Kidney (tissue), 22 donors: ENCODE measurements at places on chromosomes 3 and 15.

DNA sequence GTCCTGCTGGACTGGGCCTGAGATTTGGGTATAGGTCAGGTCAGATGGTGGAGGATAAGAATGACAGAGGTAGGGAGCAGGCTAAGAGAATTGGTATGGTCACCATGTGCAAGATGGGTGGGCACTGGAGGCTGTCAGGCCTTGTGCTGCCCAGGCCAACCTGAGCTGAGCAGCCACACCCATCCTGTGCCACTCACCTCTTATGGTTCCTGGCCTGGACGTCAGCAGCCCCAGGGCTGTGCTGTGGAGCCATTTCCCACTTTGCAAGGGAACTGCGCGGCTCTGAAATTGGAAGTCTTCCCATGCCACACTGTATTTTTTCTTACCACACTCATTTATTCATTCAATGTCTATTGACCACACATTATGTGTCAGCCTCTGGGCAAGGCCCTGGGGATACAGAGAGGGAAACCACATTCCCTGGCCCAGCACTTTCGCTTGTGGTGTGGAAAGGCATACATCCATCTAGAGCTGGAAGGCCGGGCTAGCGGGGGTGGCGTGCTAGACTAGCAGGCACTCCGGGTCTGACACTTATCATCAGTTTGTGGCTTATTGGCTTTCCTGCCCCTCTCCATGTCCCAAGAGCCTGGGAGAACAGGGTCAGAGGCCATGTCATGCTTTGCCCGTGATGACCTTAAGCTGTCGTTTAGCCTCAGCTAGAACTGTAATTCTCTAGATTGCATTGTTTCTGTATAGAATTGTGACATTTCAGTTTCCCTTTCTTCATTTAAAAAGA lies 51.1 kb upstream of the POLG start:
- no peak overlapping the region for H3K4me3 ChIP-seq
- peaks cover under 1% of the 10 kb centered on the region for H3K27me3 ChIP-seq
- DNase-seq, result no peak
- no peaks in the 10 kb centered on the region for H3K4me1 ChIP-seq
- no peaks in the 10 kb centered on the region for H3K36me3 ChIP-seq
- H3K27ac ChIP-seq, result no peak overlapping the region

DNA sequence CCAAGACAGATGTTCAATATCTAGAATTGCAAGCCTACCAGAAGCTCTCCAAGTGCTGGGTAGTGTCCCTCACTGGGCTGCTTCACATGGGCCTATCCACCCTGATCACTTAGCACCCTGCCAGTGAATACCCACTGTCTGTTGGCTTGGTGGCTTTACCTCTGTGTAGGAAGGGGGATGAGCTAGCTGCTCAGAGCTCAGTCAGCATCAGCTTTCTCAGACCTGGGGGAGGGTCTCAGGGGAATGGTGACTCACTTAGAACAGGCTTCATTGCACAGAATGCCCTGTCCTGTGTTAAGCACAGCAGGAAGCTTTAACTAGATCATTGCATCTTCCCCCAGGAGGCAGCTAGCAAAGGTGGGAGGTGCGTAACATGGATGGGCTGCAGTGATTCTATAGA lies 209.8 kb downstream of the PDCD6IP start:
- no peak overlapping the region for H3K27ac ChIP-seq
- no peak for DNase-seq
- no peaks in the 10 kb centered on the region for H3K36me3 ChIP-seq

GRCh38 chr3:112676659-112677234 lies 35.8 kb upstream of the CCDC80 start:
- peak; percentile 80 for DNase-seq
- H3K4me3 ChIP-seq, result no peak overlapping the region
- H3K27me3 ChIP-seq, result no peaks in the 10 kb centered on the region
- H3K4me1 ChIP-seq, result no peaks in the 10 kb centered on the region
- no peak overlapping the region for H3K27ac ChIP-seq

- no peak for DNase-seq
- H3K27me3 ChIP-seq, result no peaks in the 10 kb centered on the region
- no peak overlapping the region for H3K27ac ChIP-seq
- H3K36me3 ChIP-seq, result no peaks in the 10 kb centered on the region
- peaks cover 7% of the 10 kb centered on the region for H3K4me1 ChIP-seq
These were observed 63.1 kb downstream of the CDC25A start for GRCh38 chr3:48125013-48125705.

- H3K4me3 ChIP-seq, result no peak overlapping the region
- no peak overlapping the region for H3K27ac ChIP-seq
- peaks cover 9% of the 10 kb centered on the region for H3K4me1 ChIP-seq
- no peaks in the 10 kb centered on the region for H3K36me3 ChIP-seq
These were observed 15.0 kb downstream of the BHLHE40 start for GRCh38 chr3:4994144-4994730.

DNA sequence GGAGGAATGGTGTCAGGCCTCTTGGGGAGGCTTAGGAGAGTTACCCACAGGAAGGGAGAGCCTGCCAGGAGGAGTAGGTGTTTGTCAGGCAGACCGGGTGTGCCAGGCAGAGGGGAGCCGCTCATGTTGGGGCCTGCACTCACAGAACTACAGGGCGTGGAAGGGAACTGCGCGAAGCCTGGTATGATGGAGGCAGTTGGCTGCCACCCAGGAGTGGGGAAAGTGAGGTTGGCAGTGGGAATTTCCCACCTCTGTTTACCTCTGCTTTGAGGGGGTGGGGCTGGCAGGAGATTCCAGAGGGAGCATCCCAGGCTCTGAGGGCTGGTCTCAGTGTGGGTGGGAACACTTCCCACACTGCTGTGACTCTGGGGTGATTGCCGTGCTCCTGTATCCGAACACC lies 99.9 kb downstream of the SLCO3A1 start:
- H3K27me3 ChIP-seq, result no peaks in the 10 kb centered on the region
- H3K4me1 ChIP-seq, result no peaks in the 10 kb centered on the region
- H3K4me3 ChIP-seq, result no peak overlapping the region
- DNase-seq, result no peak
- H3K27ac ChIP-seq, result no peak overlapping the region
- H3K36me3 ChIP-seq, result no peaks in the 10 kb centered on the region

GRCh38 chr3:150912501-150912900 lies 7.3 kb upstream of the MINDY4B start:
- H3K27me3 ChIP-seq, result no peaks in the 10 kb centered on the region
- H3K36me3 ChIP-seq, result no peaks in the 10 kb centered on the region
- DNase-seq, result no peak
- H3K27ac ChIP-seq, result no peak overlapping the region
- H3K4me3 ChIP-seq, result no peak overlapping the region

DNA sequence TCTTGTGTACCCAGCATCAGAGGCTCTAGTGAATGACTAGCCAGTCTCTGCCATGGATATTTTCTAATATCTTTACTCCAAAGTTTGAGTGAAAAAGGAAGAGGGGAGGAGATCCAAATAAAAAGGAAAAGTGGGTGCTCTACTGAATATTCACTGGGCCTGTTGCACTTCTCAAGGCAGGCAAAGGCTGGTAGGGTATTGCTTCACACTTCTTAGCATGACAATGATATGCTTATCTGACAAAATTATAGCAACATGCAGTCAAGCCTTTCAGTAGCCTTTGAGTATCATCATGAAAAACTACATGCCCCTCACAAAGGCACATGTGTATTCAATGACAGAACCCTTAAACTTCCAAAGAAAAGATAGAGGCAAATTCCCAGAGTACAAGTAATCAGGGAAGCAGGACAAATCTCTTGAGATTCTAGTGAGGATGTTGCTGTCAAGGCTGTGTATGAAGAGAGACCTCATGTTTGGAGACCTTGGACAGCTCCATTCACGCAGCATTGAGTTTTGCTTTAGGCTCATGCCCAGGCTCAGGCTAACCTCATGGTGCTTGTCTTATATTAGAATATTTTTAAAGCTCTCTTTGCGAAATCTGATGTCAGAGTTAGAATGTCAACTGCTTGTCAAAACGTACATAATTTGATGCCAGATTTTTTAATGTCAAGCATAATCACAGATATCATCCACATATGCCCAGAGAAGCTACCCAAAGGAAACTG lies 506.9 kb downstream of the OCA2 start:
- H3K27me3 ChIP-seq, result no peaks in the 10 kb centered on the region
- H3K4me3 ChIP-seq, result no peak overlapping the region
- no peak for DNase-seq
- no peak overlapping the region for H3K27ac ChIP-seq
- no peaks in the 10 kb centered on the region for H3K36me3 ChIP-seq

- no peak overlapping the region for H3K27ac ChIP-seq
- no peaks in the 10 kb centered on the region for H3K36me3 ChIP-seq
- no peaks in the 10 kb centered on the region for H3K4me1 ChIP-seq
- no peak for DNase-seq
- H3K27me3 ChIP-seq, result no peaks in the 10 kb centered on the region
- H3K4me3 ChIP-seq, result no peak overlapping the region
These were observed 1570.1 kb downstream of the SI start for GRCh38 chr3:163508206-163508605.

DNA sequence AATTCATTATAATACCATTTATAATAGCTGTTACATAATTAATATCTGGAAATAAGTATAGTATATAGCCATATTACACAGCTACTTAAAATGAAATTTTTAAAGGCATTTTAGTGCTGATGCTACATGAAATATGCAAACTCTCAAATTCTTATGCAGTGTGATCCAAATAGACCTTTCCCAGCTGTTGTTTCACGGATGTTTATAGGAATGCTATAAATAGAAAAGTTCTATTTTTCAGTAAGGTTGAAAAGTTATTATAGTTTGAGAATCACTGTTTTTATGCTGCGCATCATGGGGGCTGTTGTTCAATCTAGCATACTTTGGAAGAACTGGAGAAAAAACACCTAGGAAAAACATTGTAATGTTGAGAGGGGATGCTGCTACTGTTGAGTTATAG lies 147.7 kb upstream of the TRIM42 start:
- no peaks in the 10 kb centered on the region for H3K27me3 ChIP-seq
- DNase-seq, result no peak
- H3K4me1 ChIP-seq, result no peaks in the 10 kb centered on the region
- H3K27ac ChIP-seq, result no peak overlapping the region

DNA sequence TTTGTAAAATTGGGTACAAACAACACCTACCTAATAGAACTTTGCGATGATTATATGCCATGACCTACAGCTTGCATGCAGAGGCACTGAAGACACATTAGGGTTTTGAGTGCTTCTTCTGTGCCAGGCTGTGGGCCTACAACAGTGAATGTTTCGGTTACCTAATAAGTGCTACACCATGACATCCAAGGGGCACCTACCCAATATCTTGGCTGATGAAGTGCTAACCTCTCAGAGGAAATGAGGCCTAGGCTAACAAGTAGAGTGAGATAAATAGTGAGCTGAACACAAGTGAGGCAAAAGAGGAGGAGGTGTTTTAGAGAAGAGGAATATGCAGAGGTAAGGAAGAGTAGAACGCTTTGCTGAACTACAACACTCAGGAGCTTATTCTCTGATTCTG lies 12.2 kb upstream of the RASGRP1 start:
- DNase-seq, result no peak
- H3K27me3 ChIP-seq, result no peaks in the 10 kb centered on the region
- no peak overlapping the region for H3K27ac ChIP-seq
- no peaks in the 10 kb centered on the region for H3K4me1 ChIP-seq

DNA sequence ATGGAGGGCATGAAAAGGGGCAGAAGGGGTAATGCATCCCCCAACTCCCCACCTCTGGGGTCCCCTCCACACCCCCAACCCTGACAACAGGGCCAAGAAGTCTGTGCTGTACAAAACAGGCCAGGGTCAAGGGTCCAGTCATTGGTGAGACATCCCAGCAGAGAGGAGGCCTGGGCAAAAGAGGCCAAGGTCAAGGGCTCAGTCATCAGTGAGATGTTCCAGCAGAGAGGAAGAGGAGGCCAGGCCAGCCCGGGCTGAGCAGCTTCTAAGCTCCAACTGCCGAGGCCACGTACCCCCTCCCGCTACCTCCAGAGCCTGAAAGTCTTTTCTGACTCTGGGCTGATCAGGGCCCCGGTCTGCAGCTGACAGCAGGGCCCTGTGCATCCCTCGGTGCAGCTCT lies 52.4 kb downstream of the LHFPL4 start:
- no peak overlapping the region for H3K27ac ChIP-seq
- H3K27me3 ChIP-seq, result peaks cover 6% of the 10 kb centered on the region
- H3K4me3 ChIP-seq, result no peak overlapping the region
- no peak for DNase-seq
- H3K4me1 ChIP-seq, result peaks cover 11% of the 10 kb centered on the region
- H3K36me3 ChIP-seq, result no peaks in the 10 kb centered on the region

GRCh38 chr3:168040607-168041208 lies 55.0 kb downstream of the GOLIM4 start:
- no peaks in the 10 kb centered on the region for H3K4me1 ChIP-seq
- H3K27me3 ChIP-seq, result no peaks in the 10 kb centered on the region
- no peak for DNase-seq
- no peak overlapping the region for H3K27ac ChIP-seq
- no peak overlapping the region for H3K4me3 ChIP-seq

- H3K4me3 ChIP-seq, result no peak overlapping the region
- no peaks in the 10 kb centered on the region for H3K27me3 ChIP-seq
- no peak overlapping the region for H3K27ac ChIP-seq
- H3K36me3 ChIP-seq, result no peaks in the 10 kb centered on the region
- no peak for DNase-seq
These were observed 9.4 kb upstream of the ACTC1 start for GRCh38 chr15:34804776-34805175.

- no peak for DNase-seq
- H3K27ac ChIP-seq, result no peak overlapping the region
- no peaks in the 10 kb centered on the region for H3K4me1 ChIP-seq
- H3K4me3 ChIP-seq, result no peak overlapping the region
- no peaks in the 10 kb centered on the region for H3K27me3 ChIP-seq
These were observed 462.4 kb upstream of the THBS1 start for GRCh38 chr15:39118510-39118909.

DNA sequence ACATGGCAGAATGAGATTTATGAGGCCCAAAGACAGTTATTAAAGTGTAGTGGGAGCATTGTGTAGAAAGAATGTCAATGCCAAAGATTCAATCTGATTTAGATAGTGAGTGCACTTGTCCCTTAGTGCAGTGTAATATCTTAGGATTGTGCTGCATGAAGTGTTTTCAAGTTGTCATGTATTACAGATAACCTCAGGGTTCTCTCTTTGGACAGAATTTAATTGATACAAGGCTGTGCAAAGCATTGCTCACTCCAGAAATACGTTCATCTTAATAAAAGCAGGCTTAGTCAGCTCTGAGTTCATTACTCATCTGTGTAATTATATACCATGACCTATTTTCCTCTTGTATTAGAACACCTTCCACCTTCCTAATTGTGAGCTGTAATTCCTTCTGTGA lies 16.0 kb upstream of the GPR171 start:
- DNase-seq, result no peak
- no peak overlapping the region for H3K4me3 ChIP-seq
- no peaks in the 10 kb centered on the region for H3K4me1 ChIP-seq
- no peak overlapping the region for H3K27ac ChIP-seq
